Activated naive CD4-positive, alpha-beta T cell treated with anti-CD3 and anti-CD28 coated beads for 36 hours (primary cell): ENCODE measurements at places on chromosomes 6 and 20. TPM values are rescaled to one million over a fixed set of nuclear protein-coding genes. Genes with fewer than 3 reads are reported as not detected.

The FARS2 gene
- 15.4 TPM for total RNA-seq

The SYNGAP1 gene
- 35.1 TPM for total RNA-seq

The CGA gene
- total RNA-seq = not detected

The LTB gene
- total RNA-seq = 50.5 TPM

The MUC22 gene
- total RNA-seq = not detected

The SPEF1 gene
- not detected for total RNA-seq

The TRIM15 gene
- 0.79 TPM for total RNA-seq

The ZSCAN23 gene
- 1.7 TPM for total RNA-seq

GRCh38 chr6:125050663-125051318 is 88.6 kb downstream of the RNF217 start:
- no peak for DNase-seq

GRCh38 chr6:57163956-57164355 is 8.2 kb upstream of the BAG2 start:
- DNase-seq = no peak

DNA sequence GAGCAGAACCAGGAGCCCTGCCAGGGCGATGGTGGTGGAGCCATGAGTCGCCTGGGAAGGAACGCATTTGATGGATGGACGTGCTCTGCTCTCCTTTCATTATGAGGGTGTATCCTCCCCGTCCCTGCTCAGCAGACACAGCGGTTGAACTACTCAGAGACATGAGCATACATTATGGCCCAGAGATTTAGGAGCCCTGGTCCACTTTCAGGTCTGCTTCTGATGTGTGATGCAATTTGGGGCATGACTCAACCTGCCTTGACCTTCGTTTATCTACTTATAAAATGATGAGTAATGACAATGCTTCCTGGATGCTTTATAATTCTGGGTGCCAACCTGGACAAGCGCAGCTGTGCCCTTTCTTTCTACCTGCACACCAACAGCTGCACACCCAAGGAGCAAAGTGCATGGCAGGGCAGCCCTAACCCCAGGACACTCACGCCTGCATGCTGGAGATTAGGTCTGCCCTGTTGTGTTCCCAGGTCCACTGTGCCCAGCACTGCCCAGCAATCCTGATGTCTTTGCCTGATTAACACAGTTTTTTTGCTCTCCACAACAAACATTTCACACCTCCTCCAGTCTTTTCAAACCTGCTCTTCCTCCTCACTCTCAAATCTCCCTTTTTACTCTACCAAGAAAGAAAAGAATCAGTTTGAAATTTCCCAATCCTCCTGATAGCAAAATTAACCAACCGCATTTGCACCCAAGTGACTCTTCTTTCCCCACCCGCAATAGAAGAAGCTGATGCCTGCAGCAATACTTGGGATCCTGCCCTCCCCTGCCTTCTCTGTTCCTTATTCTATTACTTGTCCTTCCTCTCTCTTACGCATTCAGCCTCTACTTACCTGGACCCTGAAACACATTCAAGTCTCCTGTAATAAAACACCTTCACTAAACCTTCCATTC is 81.2 kb downstream of the EZR start:
- DNase-seq = no peak

GRCh38 chr20:3115190-3116107 is 30.9 kb upstream of the AVP start:
- DNase-seq = no peak

DNA sequence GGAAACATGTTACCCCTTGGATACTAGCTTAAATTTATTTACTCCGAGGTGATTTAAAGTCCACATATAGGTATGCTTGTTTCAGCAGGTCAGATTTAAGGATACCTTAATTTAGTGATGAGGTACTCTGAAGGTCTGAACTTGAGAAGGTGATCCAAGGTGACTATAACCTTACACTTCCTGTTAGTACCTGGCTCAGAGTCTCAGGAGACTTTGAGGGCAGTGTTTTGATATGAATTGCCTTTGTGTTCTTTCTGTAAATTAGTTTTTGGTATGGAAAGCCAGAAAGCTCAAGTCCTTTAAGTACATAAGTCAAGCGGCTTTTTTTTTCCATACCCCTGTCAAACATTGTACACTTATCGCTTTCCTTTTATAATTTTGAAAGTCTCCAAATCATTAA is 489.0 kb downstream of the CDKAL1 start:
- no peak for DNase-seq

DNA sequence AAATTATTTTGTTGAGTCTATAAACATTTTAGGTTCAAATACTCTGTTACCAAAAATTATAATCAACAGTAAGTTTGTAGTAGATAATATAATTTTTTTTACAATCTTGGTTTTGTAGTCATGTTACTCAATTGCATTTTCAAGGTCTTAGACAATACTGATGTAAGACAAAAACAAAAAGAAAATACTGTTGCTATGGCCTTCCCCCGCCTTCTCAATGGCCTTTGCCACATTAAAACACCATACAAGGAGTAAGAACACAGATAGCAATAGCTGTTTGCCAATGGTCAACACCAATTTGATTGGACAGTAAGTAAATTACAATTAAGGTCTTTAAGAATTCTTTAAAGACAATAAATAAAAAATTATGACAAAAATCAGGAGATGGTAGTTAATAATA is 450.2 kb downstream of the CDC5L start:
- DNase-seq = no peak

DNA sequence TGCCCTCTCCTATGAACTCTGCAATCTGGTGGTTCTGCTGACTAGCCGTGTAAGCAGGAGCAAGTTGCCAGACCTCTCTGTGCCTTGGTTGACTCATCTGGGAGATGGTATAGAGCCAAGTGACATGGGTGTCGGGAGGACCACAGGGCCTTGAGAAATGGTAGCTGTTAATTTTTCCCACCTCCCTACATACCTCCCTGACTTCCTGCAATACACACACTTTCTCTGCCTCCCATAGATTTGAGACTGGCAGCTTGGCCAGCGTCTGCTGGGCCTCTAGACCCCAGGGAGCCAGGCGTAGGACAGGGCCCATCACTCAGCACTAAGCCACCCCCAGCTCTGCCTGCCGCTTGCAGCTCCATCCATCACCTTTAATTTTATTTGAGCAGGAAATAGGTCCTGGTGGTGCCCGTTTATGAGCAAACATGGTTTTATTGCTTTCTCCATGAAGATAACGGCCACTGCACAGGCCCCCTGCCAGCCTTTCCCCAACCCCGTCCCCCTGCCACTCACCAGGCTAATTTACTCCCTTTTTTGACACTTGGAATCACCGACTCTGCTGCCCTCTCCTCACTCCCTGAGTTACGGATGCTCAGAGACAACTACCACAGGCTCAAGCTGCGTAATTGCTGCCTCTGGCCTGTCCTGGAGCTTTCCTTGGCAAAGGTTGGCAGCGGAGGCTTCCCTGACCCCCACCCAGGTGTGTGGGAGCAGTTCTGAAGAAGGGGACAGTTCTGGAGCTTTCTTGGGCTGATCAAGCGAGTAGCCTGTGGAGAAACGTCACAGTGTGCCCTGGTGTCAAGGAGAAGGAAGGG is 11.1 kb downstream of the GLP1R start:
- DNase-seq = no peak

DNA sequence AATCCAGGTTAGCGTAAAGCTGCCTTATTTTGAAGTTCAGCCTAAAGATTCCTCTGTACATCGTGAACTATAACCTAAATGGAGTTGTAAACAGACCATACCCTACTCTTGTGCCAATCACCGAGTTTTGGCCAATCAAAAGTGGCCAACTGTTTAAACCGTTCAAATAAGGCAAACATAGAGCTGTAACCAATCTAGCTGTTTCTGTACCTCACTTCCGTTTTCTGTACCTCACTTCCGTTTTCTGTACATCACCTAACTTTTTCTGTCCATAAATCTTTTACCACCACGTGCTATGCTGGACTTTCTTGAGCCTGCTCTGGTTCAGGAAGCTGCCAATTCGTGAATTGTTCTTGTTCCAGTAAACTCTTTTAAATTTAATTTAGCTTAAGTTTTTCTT is 39.7 kb downstream of the LBP start:
- DNase-seq = no peak

- DNase-seq = peak; percentile 74
These were observed 1.6 kb upstream of the PSMB8 start for GRCh38 chr6:32845384-32845884.

DNA sequence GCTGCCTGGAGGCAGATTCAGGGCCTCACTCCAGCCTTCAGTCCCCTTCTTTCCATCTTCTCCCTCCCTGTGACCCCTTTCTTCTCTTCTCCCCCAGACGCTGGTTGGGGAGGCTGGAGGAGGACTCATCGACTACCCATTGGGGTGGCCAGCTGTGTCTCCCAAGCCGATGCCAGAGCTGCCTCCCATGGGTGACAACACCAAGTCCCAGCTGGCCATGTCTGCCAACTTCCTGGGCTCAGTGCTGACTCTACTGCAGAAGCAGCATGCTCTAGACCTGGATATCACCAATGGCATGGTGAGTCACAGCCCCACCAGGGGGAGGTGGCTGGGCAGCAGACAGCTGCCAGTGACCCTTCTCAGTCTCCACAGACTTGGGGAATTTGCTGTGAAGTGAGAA is 12.9 kb downstream of the BPIFB4 start:
- peak; percentile 8 for DNase-seq

- no peak for DNase-seq
These were observed 31.7 kb downstream of the MOXD1 start for GRCh38 chr6:132369526-132369925.

- DNase-seq = no peak
These were observed 56.4 kb downstream of the SNRNP48 start for GRCh38 chr6:7646394-7646793.

DNA sequence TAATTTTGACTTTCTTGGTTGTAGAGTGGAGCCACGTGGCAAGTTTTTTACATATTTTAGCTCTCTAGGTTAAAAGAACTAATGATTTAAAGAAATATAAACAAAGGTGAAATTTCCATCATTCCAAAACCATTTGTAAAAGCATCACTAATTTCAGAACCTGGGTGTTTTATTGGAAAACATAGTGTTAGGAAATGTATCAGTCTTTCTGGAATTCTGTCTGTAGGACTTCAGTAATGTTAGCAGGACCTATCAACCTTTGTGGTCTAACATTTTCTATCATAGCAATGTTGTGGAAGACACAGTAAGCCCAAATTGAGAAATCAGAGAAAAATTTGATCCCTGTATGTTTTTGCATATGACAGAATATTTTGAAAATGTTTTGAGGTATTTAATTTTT is 28.3 kb downstream of the L3MBTL3 start:
- no peak for DNase-seq

GRCh38 chr20:54464003-54464402 is 11.4 kb upstream of the DOK5 start:
- no peak for DNase-seq

DNA sequence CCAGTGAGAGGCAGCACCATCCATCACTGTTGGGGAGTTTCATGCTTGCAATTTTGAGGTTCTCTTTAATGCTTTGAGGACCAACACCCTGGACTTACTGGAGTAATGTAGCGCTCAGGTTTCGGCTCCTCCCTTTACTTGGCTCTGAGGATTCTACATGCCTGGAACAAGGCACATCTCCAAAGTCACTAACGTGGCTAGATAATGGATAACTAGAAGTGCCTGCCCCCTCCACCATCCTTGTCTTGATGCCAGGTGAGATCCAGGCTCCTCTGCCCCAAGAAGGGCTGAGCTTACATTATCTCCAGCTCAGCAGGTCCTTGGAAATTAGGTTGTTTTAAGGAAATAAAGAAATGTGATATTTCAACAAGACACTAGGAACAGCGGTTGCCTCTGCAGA is 75.5 kb upstream of the ZNFX1 start:
- no peak for DNase-seq

DNA sequence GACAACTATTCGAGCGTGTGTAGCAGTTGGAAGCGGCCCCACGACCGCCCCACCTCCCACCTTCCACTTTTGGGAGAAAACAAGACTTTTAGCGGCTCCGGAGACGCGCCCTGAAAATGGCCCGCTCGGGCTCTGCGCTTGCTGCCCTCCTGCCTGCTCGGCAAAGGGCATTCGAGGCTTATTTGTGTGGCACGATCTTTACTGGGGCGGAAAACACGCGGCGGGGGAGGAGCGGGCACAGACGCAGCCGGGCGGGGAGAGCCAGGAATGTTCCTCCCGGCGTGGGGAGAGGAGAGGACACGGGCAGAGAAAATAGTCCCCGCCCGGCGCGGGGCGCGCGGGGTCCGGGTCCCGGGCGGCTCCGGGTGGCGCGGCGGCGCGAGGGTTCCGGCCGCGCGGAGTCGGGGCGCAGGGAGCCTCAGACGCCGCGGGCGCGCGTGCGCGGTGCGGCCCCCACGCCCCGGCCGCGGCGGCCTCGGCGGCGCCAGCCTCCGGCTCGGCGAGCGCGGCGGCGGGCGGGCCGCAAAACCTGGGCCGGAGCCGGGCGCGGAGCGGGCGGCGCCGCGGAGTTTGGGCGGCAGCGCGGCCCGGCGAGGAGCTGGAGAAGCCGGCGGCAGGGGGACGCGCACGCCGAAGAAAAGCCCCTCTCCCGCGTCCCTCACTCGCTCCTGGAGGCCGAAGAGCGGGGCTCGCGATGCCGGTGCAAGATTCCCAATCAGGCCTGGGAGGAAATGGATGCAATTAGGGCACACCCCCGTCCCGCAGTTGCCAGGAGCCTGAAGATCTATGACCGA is 90.0 kb upstream of the ARID1B start:
- DNase-seq = peak; percentile 63

GRCh38 chr6:108609276-108609769 is 48.6 kb downstream of the FOXO3 start:
- no peak for DNase-seq

- peak; percentile 48 for DNase-seq
These were observed 45.1 kb upstream of the NEDD9 start for GRCh38 chr6:11277275-11278206.

DNA sequence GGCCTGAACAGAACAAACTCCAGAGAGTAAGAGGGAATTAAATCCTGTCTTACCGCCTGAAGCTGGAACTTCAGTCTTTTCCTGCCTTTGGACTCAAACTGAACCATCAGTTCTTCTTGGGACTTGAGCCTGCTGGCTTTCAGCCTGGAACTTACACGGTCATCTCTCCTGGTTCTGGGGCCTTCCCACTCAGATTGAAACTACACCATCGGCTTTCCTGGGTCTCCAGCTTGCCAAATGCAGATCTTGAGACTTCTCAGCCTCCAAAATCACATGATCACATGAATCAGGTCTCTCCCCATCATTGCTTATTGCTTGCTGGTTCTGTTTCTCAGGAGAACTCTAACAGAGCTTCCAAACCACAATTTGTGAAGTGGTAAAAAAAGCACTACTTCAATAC is 276.3 kb downstream of the KIF16B start:
- no peak for DNase-seq
